ENCODE measurements at places on chromosomes 13 and 19.

DNA sequence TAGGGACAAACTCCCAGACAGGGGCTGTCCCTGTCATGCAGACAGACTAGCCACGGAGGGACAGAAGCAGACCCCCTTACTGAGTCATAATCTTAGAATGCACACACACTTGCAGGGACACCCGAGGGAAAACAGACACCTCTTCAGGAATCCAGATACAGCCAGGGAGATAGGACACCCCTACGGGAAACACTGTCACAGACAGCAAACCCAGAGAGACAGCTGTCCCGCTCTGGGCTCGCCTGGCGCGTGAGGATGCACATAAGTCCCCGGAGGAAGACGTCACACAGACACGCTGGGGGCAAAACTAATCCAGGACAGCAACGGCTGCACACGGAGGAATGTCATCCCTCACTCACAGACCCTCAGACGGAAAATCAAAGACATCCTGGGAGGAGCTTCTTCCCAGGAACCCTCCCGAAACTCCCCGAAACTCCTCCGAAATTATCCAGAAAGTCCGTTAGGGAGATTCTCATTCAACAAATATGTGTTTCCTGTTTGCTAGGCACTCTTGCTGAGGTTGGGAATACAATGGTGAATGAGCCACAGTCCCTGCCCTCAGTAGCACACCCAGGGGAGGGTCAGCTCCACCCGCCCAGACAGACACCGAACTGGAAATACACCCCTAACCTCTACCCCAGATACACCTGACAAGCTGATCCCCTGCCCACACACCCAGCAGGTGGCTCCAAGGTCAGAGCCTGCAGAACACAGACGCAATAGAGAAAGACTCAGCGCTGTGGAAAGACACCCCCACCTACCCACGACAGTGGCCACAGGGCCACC is 15.2 kb upstream of the TOMM40 start:
- DNase-seq, result no peak

DNA sequence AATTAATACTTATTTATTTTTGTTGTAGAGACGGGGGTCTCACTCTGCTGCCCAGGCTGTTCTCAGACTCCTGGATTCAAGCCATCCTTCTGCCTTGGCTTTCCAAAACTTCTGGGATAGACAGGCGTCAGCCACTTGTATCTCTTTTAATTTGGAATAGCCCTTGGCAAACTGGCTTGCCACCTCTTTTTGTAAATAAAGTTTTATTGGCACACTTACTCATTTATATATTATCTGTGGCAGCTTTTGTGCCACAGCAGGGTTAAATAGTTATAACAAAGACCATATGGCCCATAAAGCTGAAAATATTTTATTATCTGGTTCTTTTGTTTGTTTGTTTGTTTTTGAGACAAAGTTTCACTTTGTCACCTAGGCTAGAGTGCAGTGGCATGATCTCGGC is 30.5 kb downstream of the BBC3 start:
- no peak for DNase-seq

- no peak for DNase-seq
Measured at GRCh38 chr13:85725433-85725832, 73.8 kb downstream of the SLITRK6 start.

DNA sequence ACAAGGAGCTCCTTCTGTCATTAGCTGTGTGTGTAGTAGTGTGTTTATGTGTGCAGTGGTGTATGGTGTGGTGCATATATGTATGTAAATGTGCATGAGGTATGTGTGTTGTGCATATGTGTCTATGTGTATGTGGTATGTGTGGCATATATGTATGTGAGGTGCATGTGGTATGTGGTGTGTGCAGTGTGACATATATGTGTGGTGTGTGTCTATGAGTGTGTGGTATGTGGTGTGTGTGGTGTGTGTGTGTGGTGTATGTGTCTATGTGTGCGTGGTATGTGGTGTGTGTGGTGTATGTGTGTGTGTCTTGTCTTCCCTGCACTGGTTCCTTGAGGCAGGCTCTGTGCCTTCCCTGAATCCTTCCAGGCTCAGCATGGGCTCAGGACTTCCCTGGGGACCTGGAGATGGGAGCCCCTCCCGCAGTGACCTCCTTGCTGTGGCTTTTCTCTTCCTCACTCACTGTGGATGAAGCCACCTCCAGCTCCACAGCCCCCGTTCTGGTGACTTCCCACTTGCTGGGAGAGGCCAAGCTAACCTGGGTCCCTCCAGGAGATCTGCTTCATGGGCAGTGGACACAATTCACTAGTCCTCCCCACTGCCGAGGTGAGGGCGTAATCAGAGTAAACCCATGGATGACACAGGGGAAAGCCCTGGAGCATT is 64.2 kb downstream of the CCDC70 start:
- no peak for DNase-seq

DNA sequence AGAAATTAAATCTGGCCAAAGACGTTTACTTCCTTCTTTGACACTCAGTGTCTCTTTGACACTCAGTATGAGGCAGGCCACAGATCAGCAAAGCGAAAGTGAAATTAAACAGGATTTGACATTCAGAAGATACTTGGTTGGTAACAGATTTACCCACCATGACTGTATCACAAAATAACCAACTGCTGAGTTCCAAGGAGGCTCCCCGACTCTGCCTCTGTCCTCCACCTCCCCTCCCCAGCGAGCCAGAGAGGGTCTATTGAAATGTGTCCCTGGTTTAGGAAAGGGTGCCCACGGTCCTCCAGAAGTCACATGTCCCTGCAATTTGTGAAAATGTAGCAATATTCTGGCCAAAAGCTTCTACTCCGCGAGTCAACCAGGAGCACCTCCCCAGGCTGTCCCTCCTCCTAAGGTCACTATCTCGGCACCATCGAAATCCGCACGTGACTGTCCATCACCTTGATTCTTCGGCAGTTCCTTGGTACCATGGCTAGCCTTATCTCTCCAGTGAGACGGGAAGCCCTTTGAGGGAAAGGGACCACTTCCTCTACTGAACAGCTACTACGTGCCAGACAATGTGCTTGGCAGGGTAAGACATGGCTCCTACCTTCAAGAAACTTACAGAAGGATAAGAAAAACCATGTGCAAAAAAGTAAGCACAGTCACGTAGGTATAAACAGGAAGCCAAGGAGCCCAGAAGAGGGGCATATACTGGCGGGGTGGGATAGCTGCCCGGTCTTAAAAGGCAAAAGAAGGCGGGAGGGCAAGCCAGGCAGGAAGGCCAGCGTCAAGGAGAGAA is 1.5 kb downstream of the N4BP2L1 start:
- peak; percentile 42 for DNase-seq

GRCh38 chr13:60402022-60402421 is 5.0 kb downstream of the TDRD3 start:
- no peak for DNase-seq

DNA sequence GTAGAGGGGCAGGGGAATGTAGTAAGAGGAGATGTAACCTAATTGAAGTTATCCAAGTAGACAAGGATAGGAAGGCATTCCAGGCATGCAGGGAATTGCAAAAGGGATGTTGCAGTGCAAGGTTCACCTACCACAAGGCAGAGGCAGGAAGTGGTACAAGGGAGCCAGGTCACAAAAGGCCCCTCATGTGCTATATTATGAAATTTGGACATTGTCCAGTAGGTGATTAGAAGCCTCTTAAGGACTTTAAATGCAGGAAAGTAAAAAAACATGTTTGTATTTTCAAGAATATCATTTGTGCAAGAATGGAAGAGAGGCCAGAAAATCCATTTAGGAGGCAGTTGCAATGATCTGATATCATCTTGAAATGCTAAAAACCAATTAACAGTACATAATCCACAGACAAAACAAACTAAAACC is 111.4 kb downstream of the FRY start:
- DNase-seq, result no peak

DNA sequence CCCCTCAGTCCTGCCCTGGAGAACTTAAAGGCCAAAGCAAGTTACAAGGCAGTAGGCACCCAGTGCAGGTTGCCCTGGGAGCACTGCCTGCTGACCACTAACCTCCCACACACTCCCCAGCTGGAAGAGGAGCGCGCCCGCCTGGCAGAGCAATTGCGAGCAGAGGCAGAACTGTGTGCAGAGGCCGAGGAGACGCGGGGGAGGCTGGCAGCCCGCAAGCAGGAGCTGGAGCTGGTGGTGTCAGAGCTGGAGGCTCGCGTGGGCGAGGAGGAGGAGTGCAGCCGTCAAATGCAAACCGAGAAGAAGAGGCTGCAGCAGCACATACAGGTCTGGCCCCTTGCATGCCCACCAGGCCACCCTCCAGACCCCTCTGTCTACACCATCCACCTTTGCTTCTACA is 61.1 kb downstream of the KCNC3 start:
- no peak for DNase-seq

DNA sequence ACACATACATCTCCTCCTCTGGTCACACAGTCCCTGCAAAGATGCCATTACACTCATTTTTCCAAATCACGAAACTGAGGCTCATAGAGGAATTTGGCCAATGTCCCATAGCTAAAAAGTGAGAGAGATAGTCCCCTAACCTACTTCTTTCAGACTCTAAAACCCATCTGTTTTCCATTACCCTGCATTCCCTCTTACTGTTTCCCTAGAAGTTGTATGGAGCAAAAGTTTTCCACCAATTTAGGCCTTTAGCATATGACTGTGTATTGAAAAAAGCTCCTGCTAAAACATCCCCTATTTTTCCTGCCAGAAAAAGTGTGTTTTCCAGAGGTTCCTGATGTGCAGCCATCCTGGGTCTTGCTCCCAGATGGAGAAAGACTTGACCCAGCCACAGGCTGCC is 16.3 kb downstream of the SERP2 start:
- no peak for DNase-seq

DNA sequence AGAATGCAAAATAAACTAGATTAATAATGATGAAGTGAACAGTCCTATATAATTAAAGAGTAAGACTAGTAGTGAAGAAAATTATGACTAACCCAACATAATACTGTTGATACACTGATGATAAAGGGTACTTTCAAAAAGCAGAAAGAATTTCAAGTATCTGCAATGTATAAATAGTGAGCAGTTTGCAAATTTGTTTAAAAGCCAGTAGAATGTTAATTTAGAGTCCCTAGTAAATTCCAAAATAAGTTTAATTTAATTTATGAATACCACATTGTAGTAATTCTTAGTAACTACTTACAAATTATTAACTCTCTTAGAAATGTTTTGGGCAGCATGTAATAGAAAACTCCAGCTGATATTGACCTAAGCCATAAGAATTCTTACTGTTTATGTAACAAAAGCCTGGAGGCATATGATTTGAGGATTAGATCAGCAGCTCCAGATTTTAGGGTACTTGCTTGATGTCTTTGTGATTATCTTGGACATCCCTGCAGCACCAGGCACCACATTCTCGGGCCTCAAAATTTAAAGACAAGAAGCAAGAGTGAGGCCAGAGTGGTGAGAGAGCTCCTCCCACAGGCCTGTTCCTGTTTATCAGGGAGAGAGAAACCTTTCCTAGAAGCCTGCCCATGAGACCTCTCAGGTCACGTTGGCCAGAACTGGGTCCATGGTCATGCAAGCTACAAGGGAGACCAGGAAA is 67.6 kb upstream of the TDRD3 start:
- no peak for DNase-seq

DNA sequence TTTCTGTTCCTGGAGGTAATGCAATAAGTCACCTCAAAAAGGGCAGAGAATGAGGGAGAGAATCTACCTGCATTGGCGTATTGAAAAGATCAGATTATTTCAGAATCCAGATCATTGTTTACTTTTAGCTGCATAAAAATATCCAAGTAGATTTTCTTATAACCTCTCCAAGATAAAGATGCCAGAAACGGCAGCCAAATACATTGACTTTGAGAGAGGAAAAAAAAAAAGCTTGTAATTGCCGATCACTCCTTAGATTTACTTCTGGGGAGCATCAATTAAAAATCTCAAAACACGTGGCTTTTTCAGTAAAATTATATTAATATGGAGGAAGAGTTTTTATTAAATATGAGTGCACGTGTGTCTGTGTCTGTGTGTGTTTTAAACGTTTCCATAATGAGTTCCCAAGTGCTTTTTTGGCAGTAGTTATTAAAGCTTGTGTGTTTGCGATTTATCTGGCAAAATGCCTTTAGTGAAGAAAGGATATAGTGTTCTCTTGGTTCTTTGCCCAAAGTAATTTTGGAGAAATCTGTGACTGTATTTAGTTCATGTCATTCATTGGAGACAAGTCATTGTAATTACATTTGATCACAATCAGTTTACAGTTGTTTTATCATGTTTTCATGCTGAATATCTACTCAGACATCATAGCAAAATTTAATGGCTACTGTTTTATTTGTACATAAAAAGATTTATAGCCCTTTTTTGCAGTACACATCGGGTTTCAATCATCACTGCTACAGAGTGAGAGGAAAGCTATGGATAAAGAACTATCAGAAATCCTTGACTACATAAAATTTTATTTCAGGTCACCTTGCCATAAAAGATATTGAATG is 176.1 kb downstream of the TM9SF2 start:
- DNase-seq, result no peak

GRCh38 chr19:42471554-42472249 is 29.0 kb upstream of the CXCL17 start:
- no peak for DNase-seq

GRCh38 chr19:28846094-28846812 is 366.7 kb downstream of the UQCRFS1 start:
- DNase-seq, result no peak

DNA sequence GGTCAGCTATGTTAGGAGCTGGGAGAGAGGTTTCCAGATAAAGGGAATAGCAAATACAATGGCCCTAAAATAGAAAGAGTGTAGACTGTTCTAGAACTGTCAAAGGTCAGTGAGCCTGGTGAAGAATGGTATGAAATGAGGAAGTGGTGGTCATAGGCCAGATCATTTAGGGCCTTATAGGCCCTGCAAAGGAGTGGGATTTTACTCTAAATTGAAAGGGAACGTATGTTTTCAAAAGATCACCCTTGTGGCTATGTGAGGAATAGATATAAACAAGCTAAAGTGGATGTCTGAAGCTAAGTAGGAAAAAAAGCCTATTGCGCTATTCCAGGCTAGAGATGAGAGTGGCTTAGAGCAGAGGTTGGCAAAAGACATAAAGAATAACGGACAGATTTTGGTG is 70.7 kb upstream of the TDRD3 start:
- DNase-seq, result no peak

GRCh38 chr13:19618977-19619376 is 14.5 kb upstream of the MPHOSPH8 start:
- DNase-seq, result no peak

- no peak for DNase-seq
Measured at GRCh38 chr19:16293118-16294091, 31.2 kb upstream of the KLF2 start.

- no peak for DNase-seq
Measured at GRCh38 chr19:29499261-29499920, 26.4 kb upstream of the VSTM2B start.

DNA sequence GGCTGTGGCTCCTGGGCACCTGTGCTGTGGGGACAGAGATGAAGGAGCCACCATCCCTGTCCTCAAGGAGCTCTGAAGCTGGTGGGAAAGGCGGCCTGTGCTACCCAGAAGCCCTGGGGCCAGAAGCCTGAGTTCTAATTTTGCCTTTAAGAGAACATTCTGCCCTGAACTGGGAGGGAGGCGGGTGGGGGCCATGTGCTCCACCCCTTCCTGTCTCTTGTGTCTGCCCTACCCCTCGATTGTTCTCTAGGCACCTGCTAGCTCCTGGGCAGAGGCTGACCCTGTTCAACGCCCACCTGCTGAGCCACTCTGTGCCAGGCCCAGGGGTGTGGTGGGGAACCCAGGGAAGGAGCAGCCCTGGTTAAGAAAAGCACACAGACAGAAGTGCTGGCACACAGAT is 5.9 kb downstream of the TRAPPC6A start:
- DNase-seq, result peak; percentile 36

- DNase-seq, result no peak
Measured at GRCh38 chr13:36493046-36493445, 60.8 kb downstream of the CCNA1 start.

GRCh38 chr19:46350758-46351159 is 3.9 kb downstream of the PPP5C start:
- no peak for DNase-seq
